ENCODE measurements at places on chromosomes 5 and 9.
A peak's percentile ranks its signal among the peaks of the same experiment; 100 is the strongest.

DNA sequence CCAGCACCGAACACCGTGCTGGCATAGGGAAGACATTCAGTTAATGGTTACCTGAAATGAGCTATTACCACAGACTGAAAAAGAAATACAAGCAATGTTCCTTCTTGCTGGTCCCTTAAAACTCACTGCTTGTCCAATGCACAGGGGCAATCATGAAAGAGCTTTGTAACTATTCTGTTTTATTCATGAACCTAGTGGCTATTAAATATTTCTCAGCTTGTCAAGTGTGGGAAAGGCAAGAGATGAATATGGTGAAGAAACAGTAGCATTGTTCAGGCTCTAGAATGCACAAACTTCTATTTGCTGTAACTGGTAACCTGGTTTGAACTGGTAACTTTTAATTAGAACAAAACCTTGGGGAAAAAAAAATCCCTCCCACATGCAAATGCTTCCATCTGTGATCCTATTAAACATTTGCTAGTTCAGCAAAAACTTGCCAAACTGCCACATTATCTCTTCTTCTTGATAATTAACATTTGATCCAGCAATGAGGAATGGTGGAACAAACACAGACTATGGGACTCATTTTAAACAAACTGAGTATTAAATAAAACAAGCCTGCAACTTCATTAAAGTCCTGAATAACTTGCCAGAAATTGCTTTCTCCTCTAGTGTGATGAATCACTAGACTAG lies 36.1 kb downstream of the YIPF5 start:
- DNase-seq = no peak

- DNase-seq = no peak
Measured at GRCh38 chr9:113556877-113557593, 93.5 kb downstream of the RGS3 start.

DNA sequence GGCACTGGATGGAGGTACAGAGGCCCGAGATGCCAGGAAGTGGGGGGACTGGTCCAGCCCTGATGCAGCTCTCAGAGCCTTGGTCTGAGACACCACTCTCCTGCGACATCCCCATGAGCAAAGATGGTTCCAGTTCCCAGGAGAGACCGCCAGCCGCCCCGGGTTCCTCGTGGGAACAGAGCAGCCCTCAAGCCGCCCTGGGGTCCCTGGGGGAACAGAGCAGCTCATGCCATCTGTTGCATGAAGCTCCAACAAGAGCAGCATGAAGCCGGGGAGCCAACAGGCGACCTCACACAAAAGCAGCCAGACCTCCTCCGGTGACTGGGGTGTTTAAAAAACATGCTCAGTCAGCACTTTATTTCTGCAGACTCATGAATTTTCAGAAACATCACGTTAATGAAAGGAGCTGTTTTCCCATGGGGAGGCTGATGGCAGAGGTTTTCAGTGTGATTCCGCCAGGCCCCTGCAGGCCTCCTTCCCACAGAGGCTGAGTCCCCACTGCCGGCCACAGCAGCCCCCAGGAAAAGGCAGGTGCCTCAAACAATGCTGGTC lies 6.2 kb downstream of the SLC6A18 start:
- no peak for DNase-seq

DNA sequence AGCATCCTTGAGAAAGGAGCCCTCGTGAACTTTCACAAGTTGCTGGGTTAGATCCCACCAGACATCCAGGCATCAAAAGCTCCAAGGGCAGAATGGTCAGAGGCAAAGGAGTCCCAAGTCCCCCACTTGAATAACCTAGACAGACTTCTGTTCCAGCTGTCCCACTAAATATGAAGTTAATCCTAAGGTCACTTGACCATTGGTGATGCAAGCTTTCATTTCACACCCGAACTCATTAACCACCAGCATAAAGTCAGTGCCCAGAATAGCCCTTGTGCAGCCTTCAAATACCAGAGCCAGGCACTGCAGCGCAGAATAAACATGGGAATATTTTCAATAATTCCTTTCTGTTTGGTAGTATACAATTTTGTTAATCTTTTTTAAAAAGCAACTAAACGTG lies 28.9 kb downstream of the OXCT1 start:
- DNase-seq = no peak

DNA sequence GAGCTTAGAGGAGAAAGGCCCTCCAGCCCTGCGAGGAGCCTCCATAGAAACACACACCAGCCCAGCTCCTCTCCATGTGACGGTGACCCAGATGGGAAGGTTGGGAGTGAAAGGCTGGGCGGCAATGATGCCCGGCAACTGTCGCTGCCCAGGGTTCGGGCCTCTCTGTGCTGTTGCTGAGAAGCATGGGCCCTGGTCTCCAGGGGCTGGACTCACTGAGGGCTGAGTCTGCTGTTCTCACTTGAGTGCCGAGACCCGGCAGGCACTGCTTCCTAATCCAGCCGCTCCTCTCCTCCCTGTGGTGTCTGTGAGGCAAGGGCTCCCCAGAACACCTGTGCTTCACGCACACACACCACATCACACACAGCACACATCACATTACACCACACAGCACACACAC lies 493.6 kb downstream of the GADD45G start:
- DNase-seq = no peak

DNA sequence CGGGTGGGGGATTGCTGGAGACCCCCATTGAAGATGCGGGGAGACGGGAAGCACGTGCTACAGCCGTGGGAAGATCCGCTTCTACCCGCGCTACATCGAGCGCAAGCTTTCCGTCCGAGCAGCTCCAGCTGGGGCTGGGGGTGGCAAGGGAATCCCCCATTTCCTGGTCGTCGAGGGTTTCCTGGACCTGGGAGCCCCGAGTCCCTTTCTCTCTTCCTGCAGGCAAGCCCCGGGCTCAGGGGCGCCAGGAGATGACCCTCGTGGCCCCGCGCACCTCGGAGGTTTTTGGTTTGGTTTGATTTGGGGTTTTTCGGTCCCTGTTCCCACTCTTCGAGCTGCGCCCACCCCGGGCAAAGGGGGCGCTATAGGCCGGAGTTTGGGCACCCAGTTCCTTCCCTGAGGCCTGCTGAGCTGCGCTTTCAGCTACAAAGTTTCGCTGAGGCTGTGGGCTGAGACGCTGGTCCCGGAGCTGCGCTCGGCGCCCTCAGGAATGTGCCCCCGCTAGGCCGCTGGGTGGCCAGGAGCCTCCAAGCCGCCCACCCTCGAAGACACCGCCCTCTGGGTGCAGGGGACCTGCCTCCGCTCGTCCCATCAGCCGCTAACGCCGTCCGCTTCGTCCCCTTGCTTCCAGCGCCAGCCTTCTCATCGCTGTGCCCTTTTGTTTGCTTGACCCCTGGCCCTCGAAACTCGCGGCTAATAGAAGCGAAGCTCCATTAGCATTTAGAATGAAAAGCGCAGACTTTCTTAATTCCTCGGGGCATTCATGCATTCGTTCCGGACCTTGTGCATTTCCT lies 2.9 kb downstream of the NR4A3 start:
- peak; percentile 86 for DNase-seq

DNA sequence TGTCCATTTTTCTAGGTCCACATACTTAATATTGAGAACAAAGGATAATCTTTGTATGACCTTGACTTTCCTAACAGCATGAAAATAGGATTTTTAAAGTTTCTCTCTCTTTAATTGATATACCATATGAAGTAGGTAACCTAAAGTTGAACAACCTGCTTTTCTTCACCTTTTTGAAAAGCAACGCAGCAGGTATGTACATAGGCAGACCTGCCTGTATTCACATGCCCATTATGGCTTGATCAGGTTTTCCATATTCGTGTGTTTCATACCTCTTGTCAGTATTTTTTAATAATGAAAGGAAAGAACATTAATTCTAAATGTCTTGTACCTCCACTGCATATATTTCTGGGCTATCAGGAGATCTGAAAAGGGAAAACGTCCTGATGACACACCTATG lies 1.5 kb upstream of the ADAMTSL1 start:
- DNase-seq = no peak

- DNase-seq = no peak
Measured at GRCh38 chr5:68242743-68243142, 27.2 kb downstream of the PIK3R1 start.

DNA sequence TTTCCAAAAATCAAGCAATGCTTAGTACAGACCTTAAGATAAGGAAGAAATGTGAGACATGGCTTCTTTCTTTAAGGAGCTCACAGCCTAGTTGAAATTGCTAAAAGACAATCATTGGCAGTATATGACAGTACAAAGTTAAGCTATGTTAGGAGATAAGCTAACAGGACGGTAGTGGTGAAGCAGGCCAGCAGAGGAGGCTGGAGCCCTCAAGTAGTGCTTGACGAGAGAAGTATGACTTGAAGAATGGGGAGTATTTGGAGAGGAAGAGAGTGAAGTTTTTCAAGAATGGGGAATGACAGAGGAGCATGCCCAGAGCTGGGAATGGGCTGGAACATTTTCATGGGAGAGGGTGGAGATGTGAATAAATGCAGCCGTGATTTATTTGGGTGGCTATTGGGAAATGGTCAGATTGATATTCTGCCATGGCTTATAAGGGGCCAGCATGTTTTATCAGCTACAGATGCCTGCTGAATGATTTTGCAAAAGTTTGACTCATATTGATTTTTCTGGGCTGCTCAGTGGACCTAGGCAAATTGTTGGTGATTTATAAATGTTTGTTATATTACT lies 43.7 kb downstream of the LURAP1L start:
- DNase-seq = no peak

DNA sequence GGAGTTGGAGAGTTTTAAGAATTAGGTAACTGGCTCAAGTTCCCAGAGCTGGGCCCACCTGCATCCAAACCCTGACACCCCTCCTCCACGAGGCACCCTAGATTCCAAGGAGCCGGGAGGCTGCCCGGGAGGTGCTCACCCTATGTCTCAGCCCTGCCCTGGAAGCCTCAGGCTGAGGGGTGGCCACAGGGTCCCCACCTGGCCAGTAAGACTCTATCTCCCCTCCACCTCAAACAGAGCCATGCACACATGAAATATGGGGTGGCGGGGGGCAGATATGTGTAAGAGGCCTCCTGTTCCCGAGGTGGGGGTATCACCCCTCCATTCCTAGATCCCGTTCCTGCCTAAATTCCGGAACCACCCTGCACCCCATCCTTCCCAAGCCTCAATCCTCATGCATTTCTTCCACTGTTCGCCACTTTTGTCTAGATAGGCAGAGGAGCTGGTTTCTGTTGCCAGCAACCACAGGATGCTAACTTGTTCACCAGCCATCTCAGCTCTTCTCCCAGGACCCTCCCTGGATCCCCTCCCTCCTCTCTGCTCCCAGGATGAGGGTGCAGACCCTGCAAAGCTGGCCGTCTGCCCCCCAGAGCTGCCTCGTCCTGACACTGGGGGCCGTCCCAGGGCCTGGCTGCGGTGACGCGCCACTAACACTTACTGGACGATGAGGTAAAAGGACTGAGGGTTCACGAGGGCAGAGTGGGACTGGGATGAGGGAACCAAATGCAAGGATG lies 44.1 kb downstream of the COL23A1 start:
- no peak for DNase-seq

- no peak for DNase-seq
Measured at GRCh38 chr5:39273314-39273954, 54.1 kb upstream of the FYB1 start.

- DNase-seq = peak; percentile 29
Measured at GRCh38 chr5:83026930-83027687, 50.1 kb downstream of the TMEM167A start.

GRCh38 chr9:131635285-131635684 lies 90.0 kb downstream of the PRRT1B start:
- DNase-seq = peak; percentile 58

- no peak for DNase-seq
Measured at GRCh38 chr5:1468247-1468612, 23.0 kb upstream of the SLC6A3 start.

- DNase-seq = no peak
Measured at GRCh38 chr9:106450549-106450948, 412.4 kb upstream of the ZNF462 start.

GRCh38 chr5:16866795-16867576 lies 69.1 kb downstream of the MYO10 start:
- DNase-seq = no peak

DNA sequence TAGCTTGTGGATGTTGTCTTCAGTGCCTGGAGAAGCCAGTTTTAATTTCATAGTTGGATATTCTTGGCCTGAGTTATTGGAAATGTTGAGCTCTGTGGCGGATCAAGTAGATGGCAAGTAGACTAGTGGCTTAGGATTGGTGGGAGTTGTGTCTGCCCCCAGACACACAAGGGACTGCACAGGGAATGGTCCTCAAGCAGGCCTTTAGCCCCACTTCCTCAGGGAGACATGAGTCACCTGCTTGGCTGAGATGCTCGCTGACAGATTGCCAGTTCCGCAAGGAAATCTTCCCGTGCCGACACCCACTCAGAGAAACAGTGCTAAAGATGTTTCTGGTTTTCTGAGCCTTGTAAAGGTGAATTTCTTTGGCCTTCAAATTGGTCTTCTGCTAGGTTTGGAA lies 18.8 kb upstream of the CATSPER3 start:
- DNase-seq = no peak

DNA sequence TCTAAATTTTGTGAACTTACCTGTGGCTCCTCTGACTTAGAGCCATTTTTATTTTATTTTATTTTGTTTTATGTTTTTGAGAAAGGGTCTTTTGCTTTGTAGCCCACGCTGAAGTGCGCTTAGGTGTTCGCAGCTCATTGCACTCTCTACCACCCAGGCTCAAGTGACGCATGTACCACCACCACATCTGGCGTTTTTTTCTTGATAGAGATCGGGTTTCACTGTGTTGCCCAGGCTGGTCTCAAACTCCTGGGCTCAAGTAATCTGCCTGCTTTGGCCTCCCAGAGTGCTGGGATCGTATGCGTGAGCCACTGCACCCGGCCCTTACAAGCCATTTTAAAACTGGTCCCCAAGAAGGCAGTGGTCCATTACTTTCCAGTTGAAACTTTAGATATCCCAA lies 18.5 kb downstream of the MATR3 start:
- DNase-seq = no peak

DNA sequence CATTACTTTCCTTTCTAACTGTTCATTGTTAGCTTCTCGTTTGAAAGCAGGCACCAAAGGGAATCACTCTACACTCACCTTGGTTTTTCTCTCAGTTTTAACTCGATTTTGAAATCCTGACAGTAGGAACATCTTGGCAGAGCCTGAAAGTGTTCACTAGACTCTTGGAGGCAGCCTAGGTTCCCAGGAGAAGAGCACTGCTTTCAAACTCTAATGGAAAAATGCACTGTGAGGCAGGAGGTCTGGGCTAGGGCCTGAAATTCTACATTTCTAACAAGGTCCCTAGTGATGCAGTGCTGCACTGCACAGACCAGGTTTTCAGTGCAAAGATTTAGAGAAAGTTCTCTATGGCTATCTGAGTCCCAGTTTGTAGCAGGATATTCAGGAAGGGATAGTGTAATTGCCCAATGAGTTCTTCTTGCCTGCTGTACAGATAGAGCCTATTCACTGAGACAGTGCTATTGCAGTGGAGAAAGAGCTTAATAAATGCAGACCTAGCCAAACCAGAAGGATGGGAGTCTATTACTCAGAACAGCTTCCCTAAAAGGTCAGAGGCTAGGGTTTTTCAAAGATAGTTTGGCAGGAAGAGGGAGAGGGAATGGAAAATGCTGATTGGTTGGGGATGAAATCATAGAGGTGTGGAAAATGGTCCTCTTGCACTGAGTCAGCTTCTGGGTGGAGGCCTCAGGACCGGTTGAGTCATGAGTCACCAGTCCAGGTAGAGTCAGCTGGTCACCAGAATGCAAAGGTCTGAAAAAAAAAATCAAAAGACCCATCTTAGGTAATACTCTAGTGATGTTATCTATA lies 153.9 kb downstream of the GPBP1 start:
- no peak for DNase-seq

All from GM20000 (cell line).